NCI-H1694 treated with DMSO at 0.1 percent for 48 hours (cell line): ENCODE measurements at places on chromosomes 3 and 15.
A peak's percentile ranks its signal among the peaks of the same experiment; 100 is the strongest.

- DNase-seq = no peak
These were observed 37.0 kb downstream of the GMNC start for GRCh38 chr3:190825386-190826016.

DNA sequence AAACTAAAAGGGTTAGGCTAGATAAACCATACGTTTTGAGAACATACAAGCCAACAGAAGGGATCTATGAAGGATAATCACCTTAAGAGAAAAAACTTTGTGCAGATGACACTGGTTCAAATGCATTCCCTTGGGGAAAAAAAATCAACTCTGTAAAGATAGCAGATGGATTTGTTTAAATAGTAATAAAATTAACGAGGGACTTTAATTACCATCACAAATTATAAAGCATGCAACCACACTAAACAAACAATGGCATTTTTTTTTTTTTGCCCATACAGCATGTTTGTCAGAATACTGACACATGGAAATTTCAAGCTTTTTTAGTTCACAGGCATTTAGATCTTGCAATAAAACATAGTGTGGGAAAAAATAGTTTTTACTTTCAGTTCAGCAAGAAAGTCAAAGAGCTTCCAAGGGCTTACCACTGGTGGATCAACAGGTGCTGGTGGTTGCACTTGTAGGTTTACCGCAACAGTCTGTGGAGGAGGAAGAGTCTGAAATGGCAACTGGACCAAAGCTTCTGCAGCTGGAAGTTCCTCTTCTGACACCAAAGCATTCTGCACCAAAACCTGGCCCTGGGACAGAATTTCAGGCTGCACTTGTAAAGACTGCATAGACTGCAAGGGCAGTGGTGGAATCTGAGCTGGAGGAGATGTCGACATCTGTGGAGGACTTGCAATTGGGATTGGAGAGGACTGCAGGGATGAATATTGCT is 53.1 kb downstream of the PHC3 start:
- peak; percentile 51 for DNase-seq

DNA sequence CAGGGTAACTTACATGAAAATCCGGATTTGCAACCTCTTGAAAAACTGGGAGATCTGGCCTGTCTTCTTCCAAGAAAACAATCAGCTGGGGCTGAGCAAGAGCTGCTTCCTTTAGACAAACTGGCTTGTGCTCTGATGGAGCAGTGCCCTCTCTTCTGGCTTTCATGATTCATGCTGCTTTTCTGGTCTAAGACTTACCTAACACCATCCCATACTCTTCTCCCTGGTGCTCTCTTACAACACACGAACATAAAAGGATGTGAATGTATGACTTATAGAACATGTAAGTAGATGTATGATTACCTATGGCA is 9.9 kb downstream of the TJP1 start:
- no peak for DNase-seq

GRCh38 chr3:153277029-153277428 is 115.0 kb downstream of the RAP2B start:
- no peak for DNase-seq

DNA sequence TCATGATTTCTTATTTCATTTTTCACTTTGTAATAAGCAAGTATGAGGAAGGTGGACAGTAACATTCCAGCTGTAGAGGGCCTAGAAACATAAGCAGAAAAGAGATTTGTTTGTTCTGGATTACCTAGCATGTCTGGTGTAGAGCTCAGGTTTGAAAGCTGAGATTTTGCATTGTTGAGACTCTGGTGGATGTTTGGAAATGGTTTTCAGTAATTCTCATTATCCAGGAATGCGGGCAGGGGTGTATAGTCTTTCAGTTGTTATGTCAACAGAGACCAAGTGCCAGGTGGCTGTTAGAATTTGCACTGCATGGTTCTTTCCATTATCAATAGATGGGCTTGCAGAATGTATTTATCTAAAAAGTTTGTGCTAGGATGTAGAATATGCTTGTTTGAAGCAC is 10.9 kb downstream of the GPD1L start:
- no peak for DNase-seq

GRCh38 chr3:143914257-143914656 is 57.4 kb upstream of the DIPK2A start:
- DNase-seq = no peak

GRCh38 chr3:149442043-149442442 is 32.5 kb upstream of the TM4SF4 start:
- DNase-seq = no peak

DNA sequence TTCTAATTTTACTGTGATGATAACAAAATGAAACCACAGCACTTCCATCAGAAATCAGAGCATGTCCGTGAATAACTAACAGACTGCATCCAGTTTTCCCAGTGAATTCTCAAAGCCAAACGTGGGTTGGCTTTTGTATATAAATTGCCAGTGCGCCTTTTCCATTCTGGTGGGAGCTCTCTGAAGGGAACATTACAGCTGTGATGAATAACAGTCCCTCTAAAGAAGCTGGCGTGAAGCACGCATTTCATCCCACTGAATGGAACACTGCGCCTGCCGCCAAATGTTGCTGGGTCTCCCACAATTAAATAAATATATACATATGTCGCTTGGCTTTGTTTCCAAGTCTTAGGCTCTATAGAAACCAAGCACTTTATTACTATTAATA is 113.0 kb upstream of the PFN2 start:
- peak; percentile 95 for DNase-seq

GRCh38 chr3:193841581-193841980 is 248.6 kb downstream of the OPA1 start:
- no peak for DNase-seq

- DNase-seq = no peak
These were observed 236.0 kb upstream of the EIF1B start for GRCh38 chr3:40073310-40074007.

DNA sequence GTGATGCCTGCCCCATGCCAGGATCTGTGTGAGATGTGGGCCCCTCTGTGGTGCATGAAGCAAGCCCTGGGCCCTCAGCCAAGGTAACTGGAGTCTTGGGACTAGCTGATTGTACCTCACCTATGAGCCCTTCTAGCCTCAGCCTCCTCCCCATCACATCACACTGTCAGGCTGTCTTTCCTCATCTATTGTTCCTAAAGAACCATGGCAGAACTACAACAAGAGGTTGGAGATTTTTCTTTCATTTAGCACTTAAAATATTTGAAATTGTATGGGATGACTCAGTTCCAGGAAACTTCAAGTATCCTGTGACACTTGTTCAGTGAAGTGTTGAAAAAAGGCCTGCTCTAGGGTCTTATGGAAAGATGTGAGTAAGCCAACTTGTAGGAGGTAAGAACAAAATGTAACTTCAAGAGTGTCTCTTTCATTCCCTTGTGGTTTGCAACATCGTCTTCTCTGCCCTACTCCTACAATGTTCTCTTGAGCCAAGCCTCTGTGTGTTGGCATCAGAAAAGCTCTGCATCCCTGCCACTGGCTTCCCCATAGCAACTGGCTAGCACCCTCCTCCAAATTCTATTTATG is 58.7 kb upstream of the TIPARP start:
- DNase-seq = no peak

- DNase-seq = no peak
These were observed 153.9 kb downstream of the P3H2 start for GRCh38 chr3:189966843-189967242.

DNA sequence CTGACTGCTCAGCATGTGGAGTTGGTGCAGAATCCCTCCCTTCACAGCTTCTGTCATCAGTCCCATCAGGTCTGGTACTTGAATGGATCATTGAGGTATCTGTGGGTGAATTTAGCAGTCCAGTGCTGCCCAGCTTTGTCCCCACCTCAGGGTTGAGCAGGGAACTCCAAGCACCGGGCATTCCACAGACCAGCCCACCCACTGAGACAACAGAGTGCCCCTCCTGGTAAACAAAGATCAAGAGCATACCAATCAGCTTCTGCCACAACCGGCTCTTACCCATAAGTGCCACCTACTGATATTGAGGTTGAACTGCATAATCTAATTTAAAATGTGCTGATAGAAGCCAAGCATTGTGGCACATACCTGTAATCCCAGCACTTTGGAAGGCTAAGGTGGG is 57.1 kb upstream of the FXR1 start:
- no peak for DNase-seq

DNA sequence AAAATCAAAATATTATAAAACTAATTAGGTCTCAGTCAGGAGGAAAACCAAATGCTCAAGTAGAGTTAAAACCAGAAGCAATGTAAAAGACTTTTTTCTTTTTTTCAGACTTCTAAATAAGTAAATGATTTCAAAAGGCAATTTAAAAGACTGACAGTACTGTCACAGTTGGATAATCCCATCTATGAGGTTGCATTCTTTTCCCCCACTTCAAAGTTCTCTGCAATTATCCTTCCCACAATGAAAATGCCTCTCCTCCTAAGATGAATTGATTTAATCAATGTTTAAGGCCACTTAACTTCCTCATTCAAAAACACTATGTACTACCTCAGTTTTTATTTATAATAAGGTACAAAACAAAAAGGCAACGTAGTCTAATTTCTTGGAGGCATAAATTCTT is 8.1 kb downstream of the MRPL3 start:
- no peak for DNase-seq

DNA sequence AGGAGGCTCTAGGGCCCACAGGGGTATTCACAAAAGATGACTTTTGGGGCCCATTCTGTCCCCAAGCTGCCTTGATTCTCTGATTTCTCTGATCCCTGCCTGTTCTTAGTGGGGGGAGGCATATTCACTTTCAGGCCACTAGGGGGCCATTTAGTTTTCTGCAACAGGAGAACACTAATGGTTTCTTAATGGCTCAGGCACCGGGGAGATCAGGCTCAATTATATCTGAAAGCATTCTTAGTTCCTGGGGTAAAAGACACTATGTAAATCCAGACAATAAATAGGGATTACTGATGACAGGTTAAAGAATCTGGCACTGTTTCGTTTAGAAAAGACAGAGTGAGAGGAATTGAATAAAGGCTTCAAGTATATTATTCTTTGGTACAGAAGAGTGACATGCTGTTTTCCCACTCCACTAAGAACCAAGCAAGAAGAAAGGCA is 2.5 kb upstream of the INAFM2 start:
- DNase-seq = peak; percentile 54

DNA sequence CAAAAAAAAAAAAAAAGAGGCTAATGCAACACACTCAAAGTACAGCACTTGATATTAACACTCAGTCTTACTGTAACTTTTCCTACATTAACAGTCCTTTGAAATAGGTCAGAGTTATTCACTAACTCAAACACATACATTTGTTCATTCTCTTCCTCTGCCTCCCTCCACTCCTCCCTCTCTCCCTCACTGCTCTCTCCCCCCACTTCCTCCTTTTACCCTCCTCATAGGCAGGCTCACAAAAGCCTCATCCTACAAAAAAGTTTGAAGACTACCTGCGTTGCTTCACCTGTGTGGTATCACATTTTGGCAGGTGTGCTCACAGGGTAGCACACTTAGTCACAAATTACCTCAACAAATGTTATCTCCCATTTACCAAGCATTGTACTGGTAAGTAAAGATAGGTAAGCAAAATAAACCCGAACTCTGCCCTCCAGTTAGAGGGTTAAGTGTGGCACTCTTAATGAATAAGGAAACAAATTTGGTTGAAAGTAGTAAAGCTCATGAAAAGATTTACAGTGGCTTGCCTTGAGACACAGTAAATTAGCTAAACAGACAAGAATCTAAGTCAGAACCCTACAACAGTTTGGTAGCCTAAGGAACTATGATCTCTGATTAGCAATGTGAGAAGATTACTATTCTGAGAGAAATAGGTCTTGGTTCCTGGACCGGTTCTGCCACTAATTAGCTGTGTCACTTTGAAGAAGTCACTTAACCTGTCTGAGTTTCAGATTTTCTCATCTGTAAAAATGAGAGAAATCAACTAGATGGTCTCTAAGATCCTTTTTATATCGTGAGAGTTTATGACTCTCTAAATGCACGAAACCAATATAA is 151.0 kb upstream of the MLF1 start:
- no peak for DNase-seq

DNA sequence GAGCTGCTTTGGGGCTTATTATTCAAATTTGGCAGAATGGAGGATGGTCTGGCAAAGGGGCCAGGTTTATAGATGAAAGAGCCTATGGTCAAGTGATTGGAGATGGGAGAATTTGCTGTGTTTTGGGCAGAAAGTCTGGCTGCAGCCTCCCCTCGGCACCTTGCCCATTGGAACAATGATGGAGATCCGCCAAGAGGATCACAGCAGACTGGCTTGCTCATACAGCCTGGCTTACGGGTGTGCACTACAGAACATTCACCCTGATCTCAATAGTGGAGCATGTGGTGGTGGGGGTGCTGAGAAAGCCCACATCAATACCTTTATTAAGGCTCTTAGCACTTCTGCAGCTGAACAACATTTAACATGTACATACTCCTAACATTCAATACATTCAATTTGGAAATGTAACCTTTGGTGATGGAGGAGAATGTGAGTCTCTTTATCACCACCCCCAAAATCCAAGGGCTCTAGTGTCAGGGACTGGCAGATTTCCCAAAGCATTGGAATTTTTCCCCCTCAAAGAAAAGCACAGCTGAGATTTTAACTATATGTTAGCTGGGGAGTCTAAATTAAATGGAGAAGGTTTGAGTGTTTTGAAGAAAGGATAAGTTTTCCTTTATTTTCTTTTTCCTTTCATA is 118.4 kb upstream of the TMC3 start:
- peak; percentile 86 for DNase-seq

GRCh38 chr3:49035281-49035680 is 6.1 kb upstream of the IMPDH2 start:
- no peak for DNase-seq

DNA sequence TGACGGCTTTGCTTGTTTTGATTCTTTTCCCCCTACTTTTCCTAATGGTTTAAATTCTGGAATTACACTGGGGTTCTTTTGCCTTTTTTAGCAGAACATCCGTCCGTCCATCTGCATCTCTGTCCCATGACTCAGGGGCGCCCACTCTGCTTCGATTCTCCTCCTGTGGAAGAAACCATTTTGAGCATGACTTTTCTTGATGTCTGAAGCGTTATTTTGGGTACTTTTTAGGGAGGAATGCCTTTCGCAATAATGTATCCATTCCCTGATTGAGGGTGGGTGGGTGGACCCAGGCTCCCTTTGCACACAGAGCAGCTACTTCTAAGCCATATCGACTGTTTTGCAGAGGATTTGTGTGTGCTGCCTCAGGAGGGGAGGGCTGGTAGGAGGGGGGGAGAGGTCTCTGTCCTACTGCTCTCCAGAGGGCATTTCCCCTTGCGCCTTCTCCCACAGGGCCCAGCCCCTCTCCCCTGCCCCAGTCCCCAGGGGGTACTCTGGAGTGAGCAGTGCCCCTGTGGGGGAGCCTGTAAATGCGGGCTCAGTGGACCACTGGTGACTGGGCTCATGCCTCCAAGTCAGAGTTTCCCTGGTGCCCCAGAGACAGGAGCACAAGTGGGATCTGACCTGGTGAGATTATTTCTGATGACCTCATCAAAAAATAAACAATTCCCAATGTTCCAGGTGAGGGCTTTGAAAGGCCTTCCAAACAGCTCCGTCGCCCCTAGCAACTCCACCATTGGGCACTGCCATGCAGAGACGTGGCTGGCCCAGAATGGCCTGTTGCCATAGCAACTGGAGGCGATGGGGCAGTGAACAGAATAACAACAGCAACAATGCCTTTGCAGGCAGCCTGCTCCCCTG is 19.5 kb upstream of the BSN start:
- DNase-seq = no peak
